ENCODE measurements at places on chromosomes 3 and 15.

DNA sequence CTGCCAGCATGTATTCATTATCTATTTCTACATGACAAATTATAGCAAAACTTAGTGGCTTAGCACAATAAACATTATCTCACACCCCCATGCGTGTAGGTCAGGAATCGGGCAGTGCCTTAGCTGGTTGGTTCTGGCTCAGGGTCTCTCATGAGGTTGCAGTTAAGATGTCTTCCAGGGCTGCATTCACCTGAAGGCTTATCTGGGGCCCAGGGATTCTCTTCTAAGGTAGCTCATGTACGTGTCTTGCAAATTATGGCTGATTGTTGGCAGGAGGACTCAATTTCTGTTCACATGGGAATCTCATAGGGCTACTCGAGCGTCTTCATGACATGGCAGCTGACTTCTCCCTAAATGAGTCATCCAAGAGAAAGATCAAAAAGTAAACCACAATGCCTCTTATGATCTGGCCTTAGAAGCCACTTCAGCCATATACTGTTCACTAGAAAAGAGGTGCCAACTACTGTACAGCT, 42.9 kb upstream of the TSC22D2 start:
- DNase-seq: no peak

DNA sequence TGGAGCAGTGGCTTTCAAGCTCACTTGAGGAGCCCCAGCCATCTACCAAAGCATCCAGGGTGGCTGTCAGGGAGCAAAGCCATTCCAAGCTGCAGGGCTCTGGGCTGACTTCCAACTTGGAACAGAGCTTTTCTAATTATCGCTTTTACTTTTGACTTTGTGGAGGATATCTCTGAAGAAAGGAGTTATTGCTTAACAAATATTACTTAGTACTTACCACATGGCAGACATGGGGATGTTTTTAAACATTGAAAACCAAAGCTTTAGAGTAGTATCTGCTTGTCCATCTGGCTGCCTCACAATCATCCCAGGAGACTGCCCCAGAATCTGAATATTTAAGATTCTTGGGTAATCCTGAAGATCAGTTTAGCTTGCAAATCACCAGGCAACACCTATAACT, 8.9 kb downstream of the TAGLN3 start:
- DNase-seq: no peak

DNA sequence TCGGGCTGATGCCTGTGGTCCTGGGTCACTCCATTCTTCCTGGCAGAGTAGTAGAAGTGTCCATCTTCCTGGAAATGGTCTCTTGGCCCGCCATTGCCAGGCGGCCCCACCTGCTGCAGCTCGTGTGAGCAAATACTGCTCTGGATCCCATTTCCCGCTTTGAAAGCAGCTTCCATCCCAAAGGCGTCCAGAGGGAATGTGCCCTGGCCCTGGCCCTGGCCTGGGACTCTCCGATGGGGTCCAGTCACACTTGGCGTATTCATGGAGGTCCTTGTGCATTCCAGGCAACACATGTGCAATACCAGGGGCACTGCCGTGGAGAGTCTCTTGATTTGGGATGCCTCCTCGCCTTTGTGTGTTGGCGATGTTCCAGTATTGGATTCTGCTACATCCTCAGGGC, 111.1 kb downstream of the SNRPN start:
- no peak for DNase-seq

DNA sequence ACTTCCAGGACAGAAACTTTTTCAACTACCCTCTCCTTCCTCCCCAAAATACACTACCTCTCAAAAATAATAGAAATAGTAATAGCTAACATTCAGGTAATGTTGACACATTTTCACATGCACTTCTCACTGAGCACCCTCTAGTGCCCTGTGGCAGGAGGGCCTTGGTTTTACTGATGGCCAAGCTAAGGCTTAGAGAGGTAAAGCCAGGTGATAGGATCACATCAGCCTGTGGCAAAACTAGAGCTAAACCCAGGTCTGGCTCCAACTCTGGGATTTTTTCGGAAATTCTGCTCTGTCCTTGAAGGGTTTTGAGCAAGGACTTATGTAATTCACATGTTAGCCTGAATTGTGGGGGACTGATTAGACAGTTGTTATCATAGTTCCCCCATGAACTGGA, 922 bp upstream of the TAMM41 start:
- no peak for DNase-seq

- DNase-seq: no peak
Measured at GRCh38 chr3:38726751-38727150, 77.3 kb upstream of the SCN5A start.

- DNase-seq: no peak
Measured at GRCh38 chr15:59174151-59174834, 32.4 kb upstream of the LDHAL6B start.

GRCh38 chr3:86982883-86983282, 8.1 kb downstream of the VGLL3 start:
- no peak for DNase-seq

- no peak for DNase-seq
Measured at GRCh38 chr3:100047455-100048141, 66.7 kb downstream of the FILIP1L start.

Data from nucleus accumbens (tissue), 56 donors.